ENCODE measurements at places on chromosomes 12 and 14. TPM values are rescaled to one million over a fixed set of nuclear protein-coding genes. Genes with fewer than 3 reads are reported as not detected.

The MYH6 gene
- total RNA-seq = not detected

The STAT2 gene
- 289 TPM for total RNA-seq

The SLC25A21 gene
- total RNA-seq = 0.57 TPM

The KRT80 gene
- total RNA-seq = under 0.01 TPM

The VAMP1 gene
- 10.0 TPM for total RNA-seq

The FSCB gene
- not detected for total RNA-seq

The DLK1 gene
- total RNA-seq = not detected

The TAS2R8 gene
- not detected for total RNA-seq

The BCL2L2 gene
- 12.8 TPM for total RNA-seq

The AQP2 gene
- not detected for total RNA-seq

The NGB gene
- not detected for total RNA-seq

The DLGAP5 gene
- 3.6 TPM for total RNA-seq

The SRRM4 gene
- under 0.01 TPM for total RNA-seq
